ENCODE measurements at places on chromosomes 12 and 14. TPM values are rescaled to one million over a fixed set of nuclear protein-coding genes. Genes with fewer than 3 reads are reported as not detected.

Gene OR6C70
- total RNA-seq = not detected

Gene KRT2
- total RNA-seq = not detected

Gene CLEC4A
- total RNA-seq = not detected

Gene CAPZA3
- not detected for total RNA-seq

Gene HNF1A
- not detected for total RNA-seq

Gene TAC3
- not detected for total RNA-seq

Gene OVCH1
- under 0.01 TPM for total RNA-seq

Gene PPP1R36
- total RNA-seq = 0.28 TPM

Gene KIF5A
- total RNA-seq = 0.28 TPM

Gene ZNF26
- 10.9 TPM for total RNA-seq

Gene BMP4
- 10.7 TPM for total RNA-seq

Gene OR6J1
- total RNA-seq = not detected

Gene GPRC5D
- total RNA-seq = not detected

Gene CLEC12A
- total RNA-seq = not detected

Gene MDGA2
- total RNA-seq = under 0.01 TPM

Gene KCNMB4
- total RNA-seq = 5.1 TPM

Gene SIX4
- total RNA-seq = 8.1 TPM

Gene IFI27
- 55.8 TPM for total RNA-seq
